ENCODE measurements at places on chromosomes 4 and X.

GRCh38 chrX:148492057-148492456 is 8.4 kb upstream of the AFF2 start:
- DNase-seq: no peak

GRCh38 chr4:123653236-123653635 is 256.6 kb downstream of the SPRY1 start:
- DNase-seq: no peak

GRCh38 chr4:101136373-101137370 is 210.7 kb downstream of the PPP3CA start:
- DNase-seq: no peak

- DNase-seq: no peak
These were observed 17.7 kb downstream of the MID1 start for GRCh38 chrX:10602646-10603045.

- DNase-seq: no peak
These were observed 135.8 kb upstream of the GUCY1A1 start for GRCh38 chr4:155530857-155531256.

- DNase-seq: no peak
These were observed 114.4 kb downstream of the FRYL start for GRCh38 chr4:48665555-48666186.
